ENCODE measurements at places on chromosomes 5 and 9. TPM values are rescaled to one million over a fixed set of nuclear protein-coding genes. Genes with fewer than 3 reads are reported as not detected.

DNA sequence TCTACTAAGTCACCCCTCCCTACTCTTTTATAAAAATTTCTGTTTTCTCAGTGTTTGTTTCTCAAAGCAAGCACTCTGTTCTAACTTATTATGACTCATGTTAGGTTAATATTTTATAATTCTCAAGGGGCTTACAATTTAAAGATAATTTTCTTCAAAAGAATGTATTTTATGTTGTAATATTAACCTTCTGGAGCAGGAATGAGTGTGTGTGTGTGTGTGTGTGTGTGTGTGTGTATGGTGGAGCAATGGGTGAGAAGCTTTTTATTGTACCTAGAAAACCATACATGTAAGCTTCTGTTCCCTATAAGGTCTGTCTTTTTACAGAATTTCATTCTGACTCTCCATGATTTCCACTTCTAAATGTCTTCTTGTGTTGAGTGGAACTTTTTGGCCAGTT lies 63.0 kb downstream of the PBX3 start:
- H3K4me3 ChIP-seq, result no peak overlapping the region
- H3K36me3 ChIP-seq, result no peaks in the 10 kb centered on the region
- no peaks in the 10 kb centered on the region for H3K27me3 ChIP-seq
- no peak overlapping the region for H3K27ac ChIP-seq

GRCh38 chr9:114822708-114823107 lies 16.9 kb upstream of the TNFSF15 start:
- no peaks in the 10 kb centered on the region for H3K27me3 ChIP-seq
- H3K4me3 ChIP-seq, result no peak overlapping the region
- H3K4me1 ChIP-seq, result no peaks in the 10 kb centered on the region

- H3K36me3 ChIP-seq, result no peaks in the 10 kb centered on the region
- no peaks in the 10 kb centered on the region for H3K27me3 ChIP-seq
- no peak overlapping the region for H3K4me3 ChIP-seq
- DNase-seq, result no peak
- no peaks in the 10 kb centered on the region for H3K4me1 ChIP-seq
- no peak overlapping the region for H3K27ac ChIP-seq
Observed at GRCh38 chr9:138074516-138074915, 196.9 kb downstream of the CACNA1B start.

DNA sequence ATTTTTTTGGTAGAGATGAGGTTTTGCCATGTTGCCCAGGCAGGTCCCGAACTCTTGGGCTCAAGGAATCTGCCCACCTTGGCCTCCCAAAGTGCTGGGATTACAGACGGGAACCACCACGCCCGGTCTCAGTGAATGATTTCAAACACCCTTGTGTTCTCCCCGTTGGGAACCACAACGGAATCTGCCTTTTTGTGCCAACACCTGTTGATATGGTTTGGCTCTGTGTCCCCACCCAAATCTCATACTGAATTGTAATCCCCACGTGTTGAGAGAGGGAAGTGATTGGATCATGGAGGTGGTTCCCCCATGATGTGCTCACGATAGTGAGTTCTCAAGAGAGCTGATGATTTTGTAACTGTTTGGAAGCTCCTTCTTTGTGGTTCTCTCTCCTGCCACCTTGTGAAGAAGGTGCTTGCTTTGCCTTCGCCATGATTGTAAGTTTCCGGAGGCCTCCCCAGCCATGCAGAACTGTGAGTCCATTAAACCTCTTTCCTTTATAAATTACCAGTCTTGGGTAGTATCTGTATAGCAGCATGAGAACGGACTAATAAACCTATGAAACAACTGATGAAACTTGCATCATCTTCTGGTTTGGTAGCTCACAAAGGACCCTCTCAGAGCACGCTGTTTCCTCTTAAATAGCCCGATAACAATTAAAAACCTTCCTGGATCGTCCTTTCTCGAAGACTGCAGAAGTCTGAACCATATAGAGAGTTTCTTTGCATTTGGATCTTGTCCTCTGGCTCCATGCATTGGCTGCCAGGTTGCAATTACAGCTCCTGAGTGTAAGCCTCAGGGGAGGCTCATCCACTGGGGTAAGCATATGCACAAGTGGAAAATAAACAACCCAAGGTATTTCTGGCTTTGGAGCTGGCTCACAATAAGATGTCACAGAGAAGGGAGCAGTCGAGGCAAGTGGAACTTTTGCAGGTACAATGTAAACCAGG lies 91.5 kb downstream of the SPRY4 start:
- H3K27ac ChIP-seq, result no peak overlapping the region
- no peaks in the 10 kb centered on the region for H3K4me1 ChIP-seq
- DNase-seq, result no peak
- no peaks in the 10 kb centered on the region for H3K27me3 ChIP-seq

DNA sequence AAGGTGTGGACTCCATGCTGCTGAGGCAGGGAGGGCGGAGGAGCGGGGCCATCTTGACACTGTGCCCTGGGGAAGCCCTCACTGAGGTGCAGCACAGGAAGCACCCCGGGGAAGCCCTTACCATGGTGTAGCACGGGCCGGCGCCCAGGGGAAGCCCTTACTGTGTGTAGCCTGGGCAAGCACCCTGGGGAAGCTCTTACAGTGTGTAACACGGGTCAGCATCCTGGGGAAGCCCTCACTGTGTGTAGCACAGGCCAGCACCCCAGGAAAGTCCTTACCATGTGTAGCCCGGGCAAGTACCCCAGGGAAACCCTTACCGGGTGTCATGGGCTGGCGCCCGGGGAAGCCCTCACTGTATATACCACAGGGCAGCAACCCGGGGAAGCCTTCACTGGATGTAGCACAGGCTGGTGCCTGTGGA lies 62.6 kb upstream of the ZNF354B start:
- H3K27me3 ChIP-seq, result no peaks in the 10 kb centered on the region
- no peaks in the 10 kb centered on the region for H3K36me3 ChIP-seq
- H3K4me3 ChIP-seq, result no peak overlapping the region

DNA sequence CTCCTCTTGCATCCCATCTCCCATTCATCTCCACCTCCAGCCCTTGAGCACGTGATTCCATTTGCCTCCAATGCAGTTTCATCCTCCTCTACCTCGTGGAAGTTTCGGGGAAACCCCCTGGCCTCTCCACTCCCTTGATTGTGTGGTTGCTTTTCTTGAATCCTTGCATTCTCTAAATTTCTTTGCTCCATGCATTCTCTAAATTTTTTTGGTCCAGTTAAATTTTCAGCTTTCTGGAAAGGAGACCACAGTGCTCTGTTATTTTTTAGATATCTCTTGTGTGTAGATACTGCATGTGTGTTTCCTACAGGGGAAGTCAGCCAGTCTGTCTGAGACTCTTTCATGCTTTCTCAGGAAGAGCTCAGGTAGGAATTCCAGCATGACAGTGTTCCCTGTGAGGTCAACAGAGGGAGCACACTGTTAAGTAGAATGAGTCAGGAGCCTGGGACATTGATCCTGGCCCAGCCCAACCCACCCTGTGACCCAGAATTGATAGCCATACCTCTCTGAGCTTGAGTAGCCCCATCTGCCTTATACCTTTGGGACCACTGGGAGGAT lies 52.8 kb downstream of the AMBP start:
- no peak for DNase-seq
- no peaks in the 10 kb centered on the region for H3K4me1 ChIP-seq
- H3K27me3 ChIP-seq, result no peaks in the 10 kb centered on the region
- H3K36me3 ChIP-seq, result no peaks in the 10 kb centered on the region
- H3K27ac ChIP-seq, result no peak overlapping the region

DNA sequence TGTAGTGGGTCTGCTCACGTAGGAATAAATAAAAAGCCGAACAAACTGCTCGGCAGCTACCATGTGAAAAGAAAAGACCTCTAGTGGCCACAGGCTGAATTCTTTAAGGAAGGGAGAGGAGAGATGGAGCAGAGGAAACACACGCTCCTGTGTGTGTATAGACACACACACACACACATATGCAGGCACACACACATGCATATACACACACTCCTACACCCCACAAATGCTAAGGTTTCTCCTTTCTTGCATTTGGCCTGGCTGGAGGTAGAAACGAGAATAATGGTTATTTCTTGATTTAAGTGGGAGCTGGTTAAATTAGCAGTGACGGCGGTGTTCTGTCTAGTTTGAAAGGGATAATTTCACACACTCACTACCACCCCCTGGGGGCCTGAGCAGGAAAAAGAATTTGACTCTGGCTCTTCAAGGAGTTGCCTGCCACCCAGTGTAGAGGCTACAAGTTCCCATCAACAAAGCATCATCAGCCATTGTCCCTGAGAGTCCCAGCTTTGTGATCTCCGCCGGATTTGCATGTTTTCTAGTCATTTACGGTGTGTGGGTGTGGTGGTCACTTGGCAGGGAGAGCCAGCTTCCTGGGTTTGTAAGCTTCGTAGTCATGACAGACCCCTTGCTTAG lies at the start of gene INSYN2B:
INSYN2B (minus strand) TSS at position 78 of the 636 bp plus-strand sequence. CDS start 96,597 bp downstream, outside the sequence.
- peak; percentile 59 for DNase-seq
- no peaks in the 10 kb centered on the region for H3K36me3 ChIP-seq
- no peaks in the 10 kb centered on the region for H3K27me3 ChIP-seq
- no peak within 1 kb of the TSS for H3K4me3 ChIP-seq
- H3K4me1 ChIP-seq, result no peaks in the 10 kb centered on the region

GRCh38 chr9:127444283-127444920 lies 6.8 kb downstream of the RPL12 start:
- DNase-seq, result no peak
- H3K27me3 ChIP-seq, result no peaks in the 10 kb centered on the region
- peaks cover 2% of the 10 kb centered on the region for H3K4me1 ChIP-seq

DNA sequence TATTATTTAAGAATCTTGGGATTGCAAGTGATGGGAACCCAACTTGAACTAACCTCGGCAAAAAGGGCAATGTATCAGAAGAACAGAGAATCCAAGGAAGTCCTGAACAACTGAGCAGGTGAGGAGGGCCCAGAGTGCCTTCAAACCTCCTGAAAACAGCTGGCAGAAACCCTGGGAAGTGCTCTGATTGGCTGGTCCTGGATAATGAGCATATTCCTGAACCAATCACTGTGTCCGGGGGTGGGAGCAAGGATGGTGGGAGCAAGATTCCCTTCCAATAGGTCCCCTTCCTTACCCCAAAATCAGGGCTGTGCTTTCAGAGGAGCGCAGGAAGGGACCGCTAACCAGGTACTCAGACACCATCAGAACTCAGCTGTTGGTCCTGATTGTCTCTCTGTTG lies 31.9 kb upstream of the TBC1D2 start:
- no peak for DNase-seq
- no peaks in the 10 kb centered on the region for H3K36me3 ChIP-seq
- no peak overlapping the region for H3K27ac ChIP-seq
- no peaks in the 10 kb centered on the region for H3K4me1 ChIP-seq
- no peak overlapping the region for H3K4me3 ChIP-seq

GRCh38 chr5:177113566-177114424 lies 19.8 kb upstream of the NSD1 start:
- H3K27me3 ChIP-seq, result no peaks in the 10 kb centered on the region
- H3K4me3 ChIP-seq, result no peak overlapping the region
- peak; percentile 88 for DNase-seq
- H3K27ac ChIP-seq, result no peak overlapping the region
- no peaks in the 10 kb centered on the region for H3K36me3 ChIP-seq
- H3K4me1 ChIP-seq, result peaks cover 18% of the 10 kb centered on the region

DNA sequence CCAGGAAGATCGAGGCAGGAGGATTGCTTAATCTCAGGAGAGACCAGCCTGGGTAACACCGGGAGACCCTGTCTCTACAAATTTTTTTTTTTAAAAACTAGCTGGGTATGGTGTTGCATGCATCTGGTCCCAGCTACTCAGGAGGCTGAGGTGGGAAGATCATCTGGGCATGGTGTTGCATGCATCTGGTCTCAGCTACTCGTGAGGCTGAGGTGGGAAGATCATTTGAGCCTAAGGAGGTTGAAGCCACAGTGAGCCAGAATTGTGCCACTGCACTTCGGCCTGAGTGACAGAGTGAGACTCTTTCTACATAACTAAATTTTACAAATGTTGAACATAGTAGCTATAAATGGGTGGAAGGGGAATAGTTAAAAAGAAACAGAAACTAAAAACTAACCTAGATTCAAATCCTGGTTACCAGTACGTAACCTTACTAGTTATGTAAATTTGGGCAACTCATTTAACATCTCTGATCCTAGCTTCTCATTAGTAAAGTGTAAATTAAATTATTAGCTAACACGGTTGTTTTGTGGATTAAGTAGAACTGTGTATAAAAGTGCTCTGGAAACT lies 41.7 kb downstream of the TMEM161B start:
- H3K4me3 ChIP-seq, result no peak overlapping the region
- no peak overlapping the region for H3K27ac ChIP-seq
- no peaks in the 10 kb centered on the region for H3K36me3 ChIP-seq
- H3K4me1 ChIP-seq, result no peaks in the 10 kb centered on the region
- H3K27me3 ChIP-seq, result no peaks in the 10 kb centered on the region
- DNase-seq, result no peak

GRCh38 chr5:79020861-79021561 lies 35.9 kb upstream of the ARSB start:
- no peak overlapping the region for H3K4me3 ChIP-seq
- H3K4me1 ChIP-seq, result no peaks in the 10 kb centered on the region
- H3K27ac ChIP-seq, result no peak overlapping the region
- H3K36me3 ChIP-seq, result no peaks in the 10 kb centered on the region
- no peaks in the 10 kb centered on the region for H3K27me3 ChIP-seq

DNA sequence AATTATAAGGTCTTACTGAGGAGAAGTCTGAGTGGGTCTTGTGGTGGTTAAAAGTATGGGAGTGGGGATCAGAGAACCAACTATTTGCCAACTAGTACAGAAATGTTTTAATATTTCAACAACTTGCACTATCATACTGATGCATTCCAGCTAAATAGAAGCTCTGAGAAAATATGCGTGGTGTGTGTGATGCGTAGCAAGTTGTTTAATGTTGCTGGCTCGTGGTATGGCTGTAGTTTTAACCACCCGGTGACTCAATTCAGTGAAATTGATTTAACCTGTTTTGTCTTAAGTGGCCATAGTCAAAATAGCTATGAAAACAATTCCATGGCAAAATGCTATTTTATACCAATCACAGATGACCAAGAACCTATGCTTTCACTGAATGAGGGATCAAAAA lies 176.5 kb upstream of the SLC24A2 start:
- no peak for DNase-seq
- no peaks in the 10 kb centered on the region for H3K27me3 ChIP-seq
- H3K36me3 ChIP-seq, result no peaks in the 10 kb centered on the region
- H3K4me3 ChIP-seq, result no peak overlapping the region
- H3K4me1 ChIP-seq, result no peaks in the 10 kb centered on the region

DNA sequence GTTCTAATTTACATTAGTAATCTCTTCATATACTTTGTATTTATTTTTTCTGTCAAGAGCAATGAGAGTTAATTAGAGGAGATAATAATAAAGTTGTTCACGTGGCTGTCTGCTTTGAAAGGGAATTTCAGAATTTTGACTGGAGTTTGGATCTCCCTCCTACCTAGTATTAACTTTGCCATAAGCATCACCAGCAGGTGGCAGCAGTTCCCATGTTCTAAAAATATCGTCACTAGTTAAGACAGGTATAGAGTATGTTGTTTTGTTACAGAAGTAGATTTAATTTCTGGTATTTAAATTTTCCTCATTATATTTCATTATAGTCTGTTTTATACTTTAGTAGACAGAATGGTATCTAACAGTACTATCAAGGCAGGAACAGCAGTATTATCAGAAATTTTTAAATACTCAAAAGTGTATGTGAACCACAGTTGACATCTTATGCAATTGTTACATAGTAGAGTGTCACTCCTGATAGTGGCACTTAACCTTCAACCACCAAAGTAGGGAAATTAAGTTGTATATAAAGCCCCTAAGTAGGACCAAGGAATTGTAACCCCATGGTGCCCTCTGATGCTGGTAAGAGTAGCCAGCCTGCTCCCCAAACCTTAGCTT lies 20.4 kb downstream of the GNPDA1 start:
- H3K4me1 ChIP-seq, result no peaks in the 10 kb centered on the region
- H3K36me3 ChIP-seq, result no peaks in the 10 kb centered on the region
- no peaks in the 10 kb centered on the region for H3K27me3 ChIP-seq
- no peak overlapping the region for H3K27ac ChIP-seq
- DNase-seq, result peak; percentile 66
- no peak overlapping the region for H3K4me3 ChIP-seq

Gene MYMK
- total RNA-seq, result not detected

Gene TRIP13
- 2.9 TPM for total RNA-seq

Gene DEPDC1B
- total RNA-seq, result not detected

Gene BRD3OS
- 26.3 TPM for total RNA-seq

Gene RPL12
- total RNA-seq, result 2,145 TPM

Gene OR2K2
- not detected for total RNA-seq

Gene XPA
- total RNA-seq, result 15.2 TPM

Gene ANKRD18A
- 2.2 TPM for total RNA-seq

All from ovary (tissue), 10 donors.